ENCODE measurements at places on chromosomes 7 and 10. TPM values are rescaled to one million over a fixed set of nuclear protein-coding genes. Genes with fewer than 3 reads are reported as not detected.

DNA sequence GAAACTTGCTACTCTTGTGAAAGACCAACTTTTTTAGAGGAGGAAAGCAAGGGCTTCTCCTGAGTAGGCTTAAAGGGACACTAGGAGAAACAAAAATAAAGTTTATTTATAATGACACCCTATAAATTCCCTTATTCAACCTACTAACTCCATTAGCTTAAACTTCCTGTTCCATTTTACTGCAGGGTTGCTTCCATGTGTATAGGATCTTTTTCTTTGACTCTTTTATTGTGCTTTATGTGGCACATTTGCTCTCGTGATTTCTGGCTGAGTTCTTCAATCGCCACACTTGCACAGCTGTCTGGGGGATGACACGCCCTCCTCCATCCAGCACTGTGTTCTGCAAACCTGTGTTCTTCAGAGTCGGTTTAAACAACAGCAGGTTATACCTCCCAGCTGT lies 225.7 kb upstream of the NPVF start:
- DNase-seq: no peak

DNA sequence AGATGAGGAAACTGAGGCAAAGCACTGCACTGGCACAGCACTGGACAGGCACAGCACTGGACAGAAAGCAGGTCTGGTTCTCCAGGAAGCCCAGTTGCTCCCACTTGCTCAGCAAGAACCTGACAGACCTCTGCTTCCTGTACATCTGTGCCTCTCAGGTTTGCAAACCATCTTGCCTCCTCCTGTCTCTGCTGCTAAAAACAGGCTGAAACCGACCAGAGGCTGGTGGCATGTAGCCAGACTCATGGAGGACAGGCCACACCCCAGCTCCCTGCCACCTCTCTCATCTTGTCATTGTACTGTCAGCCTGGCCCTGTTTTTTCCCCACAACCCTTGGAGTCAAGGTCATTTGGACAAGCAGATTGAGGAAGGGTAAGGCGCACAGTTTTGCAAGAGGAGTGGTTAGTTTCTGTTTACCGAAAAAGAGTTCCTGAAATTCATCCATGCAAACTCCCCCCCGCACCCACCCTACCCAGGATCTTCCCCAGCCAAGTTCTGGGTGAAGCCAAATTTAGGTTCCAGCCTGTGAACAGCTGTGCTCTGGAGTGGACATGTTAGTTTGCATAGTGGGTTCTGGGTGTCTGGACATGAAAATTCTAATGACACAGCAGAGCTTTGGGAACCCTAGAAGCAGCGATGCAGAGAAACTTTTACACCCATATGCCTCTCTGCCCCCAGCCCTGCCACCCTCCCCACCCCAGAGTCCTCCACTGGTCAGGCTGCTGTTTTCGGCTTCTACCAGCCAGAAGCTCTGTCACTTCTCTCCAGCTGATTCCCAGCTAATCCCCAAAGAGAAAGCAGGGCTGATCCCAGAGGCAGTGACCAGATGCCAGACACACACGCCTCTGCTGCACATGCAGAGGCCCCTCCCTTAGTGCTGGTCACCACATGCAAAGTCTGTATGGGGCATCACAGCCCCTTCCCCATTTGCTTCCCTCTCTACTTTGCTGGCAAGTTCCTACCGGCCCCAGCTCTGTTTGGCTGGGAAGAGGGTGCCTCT lies 8.5 kb upstream of the C10orf105 start:
- peak; percentile 85 for DNase-seq

DNA sequence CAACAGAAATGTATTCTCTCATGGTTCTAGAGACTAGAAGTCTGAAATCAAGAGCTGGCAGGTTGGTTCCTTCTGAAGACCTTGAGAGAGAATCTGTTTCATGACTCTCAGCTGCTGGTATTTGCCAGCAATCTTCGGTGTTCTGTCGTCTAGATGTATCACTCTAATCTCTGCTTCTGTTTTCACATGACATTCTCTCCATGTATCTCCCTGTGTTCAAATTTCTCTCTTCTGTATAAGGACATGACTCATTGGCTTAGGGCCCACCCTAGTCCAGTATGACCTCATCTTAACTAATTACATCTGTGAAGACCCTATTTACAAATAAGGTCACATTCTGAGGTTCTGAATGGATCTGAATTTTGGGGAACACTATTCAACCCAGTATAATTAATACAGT lies 82.3 kb downstream of the ANKRD7 start:
- DNase-seq: no peak

DNA sequence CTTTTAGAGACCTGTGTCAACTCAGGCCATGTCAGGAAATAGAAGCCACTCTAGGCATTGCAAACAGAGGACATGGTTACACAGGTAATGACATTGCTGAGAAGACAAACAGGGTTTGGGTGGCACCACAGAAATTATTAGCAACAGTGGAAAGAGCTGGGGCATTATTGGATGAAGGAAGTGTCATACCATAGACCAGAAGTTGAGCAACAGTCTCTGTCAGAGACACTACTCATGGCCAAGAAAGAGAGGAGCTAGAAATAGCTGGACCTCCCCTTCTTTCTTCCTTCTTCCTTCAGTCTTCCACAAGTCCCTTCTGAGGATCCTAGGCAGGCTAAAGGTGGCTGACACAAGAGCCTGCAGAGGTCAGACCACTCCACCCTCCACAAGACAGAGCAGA lies 4.2 kb upstream of the LIPA start:
- DNase-seq: no peak

DNA sequence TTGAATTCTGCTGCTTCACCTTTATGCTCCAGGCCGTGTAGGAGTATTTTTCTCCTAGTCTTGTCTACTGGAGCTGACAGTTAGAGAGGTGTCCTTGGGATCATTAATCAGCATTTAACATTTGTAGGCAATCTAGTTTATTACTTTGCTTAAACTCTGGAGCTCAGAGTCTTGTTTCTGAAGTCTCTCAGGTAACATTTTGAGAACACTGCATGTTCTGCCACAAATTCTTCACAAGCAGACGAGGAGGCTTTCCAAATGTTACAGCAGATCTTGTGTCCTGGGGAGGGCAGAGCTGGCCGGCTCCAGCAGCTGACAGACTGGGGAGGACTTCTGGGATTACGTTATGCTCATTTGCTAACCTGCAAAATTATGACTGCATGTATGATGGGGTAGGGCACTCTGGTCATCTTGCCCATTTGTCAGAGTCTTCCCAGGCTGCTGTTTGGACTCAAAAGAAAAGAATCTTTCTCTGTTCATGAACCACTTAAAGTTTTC lies 50.5 kb downstream of the GALNT17 start:
- no peak for DNase-seq

GRCh38 chr10:17344206-17344605 lies 110.2 kb downstream of the ST8SIA6 start:
- no peak for DNase-seq

- no peak for DNase-seq
These were observed 104.6 kb upstream of the CACNA2D1 start for GRCh38 chr7:82548141-82548688.

GRCh38 chr10:23362879-23363792 lies 18.5 kb upstream of the C10orf67 start:
- peak; percentile 62 for DNase-seq

Gene RBP3
- not detected for total RNA-seq

DNA sequence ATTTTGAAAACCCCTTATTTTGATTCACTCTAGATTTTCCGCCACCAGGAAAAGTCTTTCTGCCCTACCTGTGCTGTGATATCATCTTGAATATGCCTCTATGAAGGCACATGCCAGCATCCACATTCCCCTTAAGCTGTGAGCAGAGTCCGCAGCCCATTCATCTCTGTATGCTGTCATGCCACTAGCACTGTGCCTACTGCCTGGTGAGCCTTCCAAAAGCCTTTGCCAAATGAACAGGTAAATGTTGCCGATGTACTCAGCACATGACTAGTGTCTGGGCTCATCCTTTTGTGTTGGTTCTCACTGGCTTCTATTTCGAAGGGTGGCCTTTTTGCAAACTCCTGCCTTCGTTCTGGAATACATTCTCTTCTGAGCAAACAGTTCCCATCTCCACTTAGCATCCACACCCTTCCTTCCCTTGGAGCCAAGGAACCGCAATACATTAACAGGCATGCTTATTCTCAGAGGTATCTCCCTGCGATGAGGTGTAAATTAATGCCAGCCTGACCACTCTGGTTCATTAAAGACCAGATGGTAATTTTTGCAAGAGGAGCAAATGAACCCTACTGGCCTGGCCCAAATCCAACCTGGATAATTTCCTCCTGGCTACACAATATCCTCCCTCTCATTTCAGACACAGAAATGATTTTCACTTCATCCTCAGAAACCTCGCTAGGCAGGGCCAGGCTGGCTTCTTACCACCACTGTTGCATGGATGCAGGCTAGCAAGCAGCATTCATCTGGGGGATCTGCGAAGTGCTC lies 339.7 kb upstream of the NFE2L3 start:
- DNase-seq: no peak

- DNase-seq: no peak
These were observed 81.9 kb downstream of the CCDC3 start for GRCh38 chr10:12919574-12919973.

Gene FAM131B
- total RNA-seq: 2.8 TPM
